ENCODE measurements at places on chromosomes 6 and 20.

DNA sequence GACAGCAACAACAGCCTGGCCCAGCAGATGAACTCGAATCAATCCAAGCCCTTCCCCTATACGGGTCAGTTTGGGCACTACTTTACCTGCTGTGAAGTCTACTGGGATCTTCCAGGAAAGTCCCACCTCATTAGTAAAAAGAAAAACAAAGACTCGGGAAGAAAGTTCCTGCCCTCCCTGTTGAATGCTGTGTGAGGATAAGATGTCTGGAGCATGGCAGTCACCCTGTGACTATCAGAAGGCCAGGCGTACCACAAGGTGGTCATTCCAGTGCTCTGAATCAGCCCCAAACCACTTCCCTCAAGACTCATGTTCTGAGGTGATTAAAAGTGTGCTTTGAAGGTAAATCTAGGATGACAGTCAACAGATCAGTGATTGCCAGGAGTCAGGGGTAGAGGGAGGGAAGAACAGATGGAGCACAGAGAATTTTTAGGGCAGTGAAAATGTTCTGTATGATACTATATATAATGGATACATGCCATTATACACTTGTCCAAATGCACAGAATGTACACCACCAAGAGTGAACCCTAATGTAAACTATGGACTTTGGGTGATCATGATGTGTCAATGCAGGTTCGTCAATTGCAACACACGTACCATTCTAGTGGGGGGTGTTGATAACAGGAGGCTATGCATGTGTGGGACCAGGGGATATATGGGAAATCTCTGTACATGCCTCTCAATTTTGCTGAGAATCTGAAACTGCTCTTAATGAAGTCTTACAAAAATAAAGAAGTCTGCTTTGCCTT lies 14.7 kb downstream of the FKBP1A start:
- no peak overlapping the region for H3K27ac ChIP-seq
- H3K4me1 ChIP-seq: peaks cover 55% of the 10 kb centered on the region
- H3K4me3 ChIP-seq: no peak overlapping the region

DNA sequence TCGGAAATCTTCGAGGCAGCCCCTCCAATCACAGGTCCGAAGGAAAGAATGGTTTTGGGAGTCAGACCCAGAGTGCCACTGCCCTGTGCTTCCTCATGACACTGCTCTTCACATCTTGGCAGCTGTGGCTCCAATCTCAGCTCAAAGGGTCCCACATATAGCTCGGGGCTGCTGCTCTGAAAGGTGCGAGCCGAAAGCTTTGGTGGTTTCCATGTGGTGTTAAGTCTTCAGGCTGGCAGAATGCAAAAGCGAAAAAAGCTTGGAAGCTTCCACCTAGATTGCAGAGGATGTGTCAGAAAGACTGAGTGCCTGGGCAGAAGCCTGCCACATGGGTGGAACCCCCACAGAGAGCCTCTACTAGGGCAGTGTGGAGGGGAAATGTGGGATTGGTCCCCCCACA lies 314.3 kb upstream of the CHD6 start:
- no peaks in the 10 kb centered on the region for H3K36me3 ChIP-seq
- no peaks in the 10 kb centered on the region for H3K27me3 ChIP-seq
- DNase-seq: no peak
- H3K4me1 ChIP-seq: no peaks in the 10 kb centered on the region

GRCh38 chr20:60650087-60650486 lies 602.0 kb upstream of the CDH4 start:
- DNase-seq: no peak
- H3K4me3 ChIP-seq: no peak overlapping the region
- H3K4me1 ChIP-seq: no peaks in the 10 kb centered on the region
- H3K36me3 ChIP-seq: no peaks in the 10 kb centered on the region
- H3K27ac ChIP-seq: no peak overlapping the region

- H3K4me3 ChIP-seq: no peak overlapping the region
- H3K27me3 ChIP-seq: no peaks in the 10 kb centered on the region
- no peak overlapping the region for H3K27ac ChIP-seq
- no peaks in the 10 kb centered on the region for H3K36me3 ChIP-seq
Observed at GRCh38 chr6:22833191-22833590, 263.8 kb downstream of the HDGFL1 start.
